Sigmoid colon (tissue), 7 donors: ENCODE measurements at places on chromosomes 3 and 15. TPM values are rescaled to one million over a fixed set of nuclear protein-coding genes. Genes with fewer than 3 reads are reported as not detected.

The ZNF501 gene
- 5.8 TPM for total RNA-seq

The SLC22A14 gene
- total RNA-seq, result not detected

The EFCAB12 gene
- not detected for total RNA-seq

The COL6A6 gene
- not detected for total RNA-seq

The KATNBL1 gene
- 70.0 TPM for total RNA-seq

The BDH1 gene
- 3.0 TPM for total RNA-seq

The CCR8 gene
- not detected for total RNA-seq

The SLC12A8 gene
- total RNA-seq, result not detected

The POC1A gene
- 1.1 TPM for total RNA-seq

The SH2D7 gene
- total RNA-seq, result not detected

The C3orf20 gene
- total RNA-seq, result 0.16 TPM
